Glutamatergic neuron (in vitro differentiated cells): ENCODE measurements at places on chromosomes 7 and 10. TPM values are rescaled to one million over a fixed set of nuclear protein-coding genes. Genes with fewer than 3 reads are reported as not detected.

GRCh38 chr10:9331583-9332008 lies 1277.1 kb downstream of the GATA3 start:
- peaks cover 5% of the 10 kb centered on the region for H3K36me3 ChIP-seq
- no peaks in the 10 kb centered on the region for H3K27me3 ChIP-seq
- H3K27ac ChIP-seq, result no peak overlapping the region

- peaks cover 12% of the 10 kb centered on the region for H3K27me3 ChIP-seq
- peaks cover 8% of the 10 kb centered on the region for H3K36me3 ChIP-seq
- no peak for DNase-seq
- no peaks in the 10 kb centered on the region for H3K4me1 ChIP-seq
Observed at GRCh38 chr7:57642730-57643129, 192.8 kb downstream of the ZNF716 start.

GRCh38 chr10:131751827-131752775 lies 148.7 kb upstream of the PPP2R2D start:
- H3K27ac ChIP-seq, result no peak overlapping the region
- peaks cover 5% of the 10 kb centered on the region for H3K27me3 ChIP-seq
- no peak overlapping the region for H3K4me3 ChIP-seq
- DNase-seq, result peak; percentile 19
- no peaks in the 10 kb centered on the region for H3K36me3 ChIP-seq

DNA sequence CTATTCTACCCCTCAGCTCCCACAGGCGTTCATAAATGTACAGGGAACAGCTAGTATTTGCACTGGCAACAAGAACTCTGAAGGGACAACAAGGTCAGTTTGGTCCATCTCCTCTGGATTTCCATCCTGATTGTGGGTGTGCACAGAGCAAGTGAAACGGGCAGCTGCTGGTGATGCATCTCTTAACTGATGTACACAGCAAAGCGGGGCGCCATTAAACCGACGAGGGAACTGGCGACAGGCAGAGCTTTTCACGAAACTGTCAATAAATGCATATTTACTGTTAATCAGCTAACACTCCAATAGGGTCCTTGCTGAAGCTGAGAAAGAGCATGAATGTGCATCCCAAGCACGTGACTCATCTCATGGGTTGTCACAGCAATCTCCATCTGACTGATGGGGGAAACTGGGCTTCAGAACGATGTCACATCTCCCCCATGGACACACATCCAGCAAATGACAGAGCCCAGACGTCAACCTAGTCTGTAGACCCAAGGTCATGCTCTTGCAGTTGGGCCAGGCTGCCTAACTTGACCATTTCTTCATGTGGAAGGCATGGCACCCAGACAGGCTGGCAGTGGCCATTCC lies 54.2 kb downstream of the FAM53B start:
- H3K4me1 ChIP-seq, result peaks cover 39% of the 10 kb centered on the region
- no peaks in the 10 kb centered on the region for H3K36me3 ChIP-seq
- H3K4me3 ChIP-seq, result no peak overlapping the region
- no peak overlapping the region for H3K27ac ChIP-seq

DNA sequence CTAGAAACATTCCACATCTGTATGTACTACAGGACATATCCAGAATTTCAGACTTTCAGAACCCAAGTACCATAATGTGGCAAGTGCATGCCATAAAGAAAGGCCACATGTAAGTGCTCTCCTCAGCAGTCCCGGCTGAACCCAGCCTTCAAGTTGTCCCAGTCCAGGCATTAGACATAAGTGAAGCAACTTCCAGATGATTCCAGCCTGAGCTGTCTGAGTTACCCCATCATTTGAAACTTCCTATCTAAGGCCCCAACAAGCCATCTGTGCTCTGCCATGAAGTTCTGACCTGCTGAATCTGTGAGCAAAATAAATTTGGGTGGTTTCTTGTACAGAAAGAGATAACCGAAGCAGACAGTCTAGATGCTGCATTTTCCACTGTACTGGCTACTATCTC lies 218.8 kb downstream of the IPMK start:
- H3K4me3 ChIP-seq, result no peak overlapping the region
- peak overlapping the region; percentile 31 for H3K27ac ChIP-seq
- DNase-seq, result no peak
- no peaks in the 10 kb centered on the region for H3K36me3 ChIP-seq

DNA sequence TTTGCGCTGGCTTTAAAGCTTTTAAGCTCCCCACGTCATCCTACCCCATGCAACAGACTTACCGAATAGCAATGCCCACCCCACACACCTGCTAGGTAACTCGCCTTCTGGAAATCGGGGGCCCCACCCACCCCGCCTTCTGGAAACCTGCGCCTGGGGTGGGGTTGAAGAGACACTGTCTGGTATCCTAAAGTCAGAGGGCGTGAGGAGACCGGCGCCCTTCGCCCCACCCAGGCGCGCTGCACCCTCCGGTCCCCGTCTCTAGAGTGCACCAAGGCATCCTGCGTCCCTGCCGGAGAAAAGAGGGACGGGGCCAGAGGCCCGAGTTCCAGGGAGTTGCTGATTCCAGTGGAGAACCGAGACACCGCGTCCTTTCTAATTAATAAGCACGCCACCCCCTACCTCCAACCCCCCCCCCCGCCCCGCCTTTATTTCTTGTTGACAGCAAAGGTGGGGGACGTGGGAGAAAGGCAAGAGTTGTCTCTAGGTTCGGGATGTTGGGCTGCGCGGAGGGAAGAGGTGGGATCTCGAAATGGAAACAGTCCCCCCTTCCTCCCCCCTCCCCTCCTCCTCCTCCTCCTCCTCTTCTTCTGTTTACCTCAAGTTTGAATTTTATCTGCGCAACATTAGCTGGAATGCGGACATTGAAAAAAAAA lies 220.9 kb upstream of the MKLN1 start:
- peak; percentile 50 for DNase-seq
- peaks cover 7% of the 10 kb centered on the region for H3K27me3 ChIP-seq
- peak overlapping the region; percentile 70 for H3K27ac ChIP-seq

- no peak overlapping the region for H3K4me3 ChIP-seq
- no peaks in the 10 kb centered on the region for H3K36me3 ChIP-seq
- H3K27me3 ChIP-seq, result no peaks in the 10 kb centered on the region
- DNase-seq, result no peak
Observed at GRCh38 chr7:39306016-39306570, 260.1 kb upstream of the YAE1 start.

GRCh38 chr7:84372155-84372621 lies 177.6 kb upstream of the SEMA3A start:
- H3K4me3 ChIP-seq, result no peak overlapping the region
- no peaks in the 10 kb centered on the region for H3K27me3 ChIP-seq
- no peaks in the 10 kb centered on the region for H3K36me3 ChIP-seq

DNA sequence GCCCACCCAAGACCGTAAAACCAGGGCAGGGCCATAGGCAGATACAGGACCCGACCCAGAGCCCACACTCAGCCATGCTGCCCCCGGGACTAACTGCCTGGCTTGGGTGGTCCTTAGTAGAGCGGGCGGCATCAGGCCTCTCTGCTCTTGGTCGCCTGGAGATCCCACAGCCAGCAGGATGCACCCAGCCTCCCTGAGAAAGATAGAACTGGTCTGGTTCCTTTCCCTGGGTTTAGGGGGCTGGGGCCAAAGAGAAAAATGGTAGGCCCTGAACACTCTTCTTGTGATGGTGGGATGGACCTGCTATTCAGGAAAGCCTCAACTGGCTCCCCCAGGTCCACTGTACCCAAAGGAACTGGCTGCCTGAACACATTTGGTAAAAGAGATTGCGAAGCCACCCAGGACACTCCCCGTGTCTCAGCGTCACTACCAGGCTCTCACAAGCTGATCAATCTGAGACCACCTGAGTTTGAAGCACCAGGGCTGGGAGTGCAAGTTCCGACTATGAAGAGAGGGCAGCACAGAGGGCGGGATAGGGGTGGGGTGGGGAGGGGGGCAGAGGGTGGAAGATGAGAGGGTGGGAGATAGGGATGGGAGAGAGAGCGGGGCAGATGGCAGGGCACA lies 591.5 kb downstream of the DNAJB6 start:
- peaks cover 5% of the 10 kb centered on the region for H3K36me3 ChIP-seq
- peak overlapping the region; percentile 52 for H3K27ac ChIP-seq
- peaks cover 7% of the 10 kb centered on the region for H3K27me3 ChIP-seq
- H3K4me1 ChIP-seq, result peaks cover 13% of the 10 kb centered on the region
- no peak for DNase-seq
- H3K4me3 ChIP-seq, result no peak overlapping the region

GRCh38 chr10:124660404-124661125 lies 83.6 kb downstream of the FAM53B start:
- peaks cover 2% of the 10 kb centered on the region for H3K27me3 ChIP-seq
- H3K27ac ChIP-seq, result no peak overlapping the region
- no peak overlapping the region for H3K4me3 ChIP-seq
- H3K36me3 ChIP-seq, result no peaks in the 10 kb centered on the region

GRCh38 chr10:79310911-79311573 lies 36.2 kb upstream of the PPIF start:
- H3K27me3 ChIP-seq, result peaks cover 30% of the 10 kb centered on the region
- H3K27ac ChIP-seq, result peak overlapping the region; percentile 84
- H3K36me3 ChIP-seq, result peaks cover 10% of the 10 kb centered on the region
- peak; percentile 27 for DNase-seq
- H3K4me3 ChIP-seq, result peak overlapping the region; percentile 16
- peaks cover 28% of the 10 kb centered on the region for H3K4me1 ChIP-seq

GRCh38 chr7:133386205-133386604 lies 133.3 kb downstream of the EXOC4 start:
- H3K4me3 ChIP-seq, result no peak overlapping the region
- peaks cover 1% of the 10 kb centered on the region for H3K4me1 ChIP-seq
- H3K27ac ChIP-seq, result no peak overlapping the region
- peaks cover 2% of the 10 kb centered on the region for H3K27me3 ChIP-seq
- peaks cover 9% of the 10 kb centered on the region for H3K36me3 ChIP-seq
- no peak for DNase-seq

DNA sequence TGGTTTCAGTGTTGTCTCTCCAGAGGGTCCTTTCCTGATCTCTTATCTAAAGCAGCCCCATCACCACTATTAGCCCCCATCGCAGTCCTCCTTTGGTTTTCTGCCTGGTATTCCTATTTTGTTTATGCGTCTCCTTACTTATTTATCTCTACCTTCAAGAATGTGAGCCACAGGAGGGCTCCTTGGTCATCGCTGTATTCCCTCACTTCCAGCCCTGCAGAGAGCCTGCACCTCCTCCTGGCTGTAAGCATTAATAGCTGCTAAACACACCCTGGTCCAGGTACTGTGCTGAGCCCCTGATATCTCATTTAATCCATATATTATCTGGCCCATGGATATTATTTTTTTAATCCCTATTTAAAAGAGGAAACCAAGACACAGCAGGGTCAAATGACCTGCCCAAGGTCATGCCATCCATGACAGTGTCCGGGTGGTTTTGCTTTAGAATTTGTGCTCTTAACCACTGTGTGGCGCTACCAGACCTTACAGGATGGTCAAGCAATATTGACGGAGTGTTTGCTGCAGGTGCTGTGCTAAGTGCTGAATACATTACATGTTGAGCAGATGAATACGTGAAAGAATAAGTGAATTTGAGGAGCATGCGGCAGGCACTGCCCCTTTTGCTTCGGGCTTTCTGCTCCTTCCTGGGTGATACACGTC lies 227.2 kb downstream of the ADAM12 start:
- no peak for DNase-seq
- H3K4me3 ChIP-seq, result peak overlapping the region; percentile 64
- H3K27me3 ChIP-seq, result peaks cover 20% of the 10 kb centered on the region
- peaks cover 15% of the 10 kb centered on the region for H3K36me3 ChIP-seq

VSTM4 gene
- 2.0 TPM for total RNA-seq

FGFR2 gene
- 7.4 TPM for total RNA-seq

PIK3AP1 gene
- total RNA-seq, result 0.49 TPM

COL1A2 gene
- total RNA-seq, result 6.8 TPM

RNF32 gene
- total RNA-seq, result 2.2 TPM

EGR2 gene
- total RNA-seq, result 0.37 TPM

GALNT17 gene
- total RNA-seq, result 42.0 TPM

TUBB8 gene
- total RNA-seq, result 1.1 TPM

PRSS1 gene
- total RNA-seq, result not detected

MMRN2 gene
- 5.4 TPM for total RNA-seq

SYCE1 gene
- total RNA-seq, result 0.78 TPM
